Endodermal cell (in vitro differentiated cells): ENCODE measurements at places on chromosomes 1 and 21. TPM values are rescaled to one million over a fixed set of nuclear protein-coding genes. Genes with fewer than 3 reads are reported as not detected.

The CRP gene
- total RNA-seq, result not detected in 2 replicates

The CELA3B gene
- not detected in 2 replicates for total RNA-seq

The CCDC185 gene
- total RNA-seq, result not detected in 2 replicates

DNA sequence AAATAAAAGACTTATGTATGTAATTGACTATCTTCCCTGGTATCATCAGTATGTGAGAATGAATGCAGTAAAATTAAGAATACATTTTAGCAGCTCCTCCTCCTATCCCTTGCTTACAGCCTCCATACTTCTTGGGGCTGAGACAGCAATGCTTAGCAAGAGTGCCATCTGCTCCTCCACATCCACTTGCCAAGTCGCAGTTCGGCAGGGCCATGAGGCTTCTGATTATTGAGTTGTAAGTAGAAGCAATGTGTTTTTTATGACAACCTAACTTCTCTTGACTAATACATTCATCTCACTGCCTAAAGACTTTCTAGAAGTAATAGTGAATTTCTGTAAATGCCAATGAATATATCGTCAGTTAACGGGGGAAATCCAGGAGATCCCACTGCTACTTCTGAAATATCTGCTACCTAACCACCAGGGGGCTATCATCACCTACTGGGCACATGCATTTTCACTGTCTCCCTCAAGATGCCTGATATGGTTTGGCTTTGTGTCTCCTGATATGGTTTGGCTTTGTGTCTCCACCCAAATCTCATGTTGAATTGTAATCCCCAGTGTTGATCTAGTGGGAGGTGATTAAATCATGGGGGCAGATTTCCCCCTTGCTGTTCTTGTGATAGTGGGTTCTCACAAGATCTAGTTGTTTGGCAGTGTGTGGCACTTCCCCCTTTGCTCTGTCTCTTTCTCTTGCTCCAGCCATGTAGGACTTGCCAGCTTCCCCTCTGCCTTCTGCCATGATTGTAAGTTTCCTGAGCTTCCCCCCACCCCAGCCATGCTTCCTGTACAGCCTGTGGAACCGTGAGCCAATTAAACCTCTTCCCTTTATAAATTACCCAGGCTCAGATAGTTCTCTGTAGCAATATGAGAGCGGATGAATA, 59.6 kb downstream of the EXTL2 start:
- no peaks in the 10 kb centered on the region for H3K27me3 ChIP-seq
- H3K27ac ChIP-seq, result no peak overlapping the region
- no peak overlapping the region for H3K4me3 ChIP-seq
- peaks cover 17% of the 10 kb centered on the region for H3K4me1 ChIP-seq
- DNase-seq, result peak; percentile 67

DNA sequence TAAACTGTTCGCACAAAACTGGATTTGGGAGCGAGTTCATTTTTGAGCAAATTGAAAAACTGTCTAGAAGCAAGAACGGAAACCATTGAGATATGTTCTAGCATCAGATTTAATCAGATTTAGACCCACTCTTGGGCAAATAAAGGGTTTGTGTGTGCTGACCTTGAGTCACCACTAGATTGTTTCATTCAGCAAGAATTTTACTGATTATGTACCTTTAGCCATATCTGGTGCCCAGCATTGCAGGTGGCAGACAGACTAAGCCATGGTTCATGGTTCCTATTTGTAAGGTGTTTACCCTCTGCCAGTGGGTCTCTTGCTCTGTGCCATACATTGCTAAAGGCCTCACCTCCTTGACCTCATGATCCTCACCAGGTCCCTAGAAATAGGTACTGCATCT, 1.4 kb downstream of the NUDC start:
- no peak overlapping the region for H3K27ac ChIP-seq
- H3K4me1 ChIP-seq, result peaks cover 8% of the 10 kb centered on the region
- H3K27me3 ChIP-seq, result no peaks in the 10 kb centered on the region
- peak overlapping the region; percentile 97 for H3K4me3 ChIP-seq
- DNase-seq, result no peak

DNA sequence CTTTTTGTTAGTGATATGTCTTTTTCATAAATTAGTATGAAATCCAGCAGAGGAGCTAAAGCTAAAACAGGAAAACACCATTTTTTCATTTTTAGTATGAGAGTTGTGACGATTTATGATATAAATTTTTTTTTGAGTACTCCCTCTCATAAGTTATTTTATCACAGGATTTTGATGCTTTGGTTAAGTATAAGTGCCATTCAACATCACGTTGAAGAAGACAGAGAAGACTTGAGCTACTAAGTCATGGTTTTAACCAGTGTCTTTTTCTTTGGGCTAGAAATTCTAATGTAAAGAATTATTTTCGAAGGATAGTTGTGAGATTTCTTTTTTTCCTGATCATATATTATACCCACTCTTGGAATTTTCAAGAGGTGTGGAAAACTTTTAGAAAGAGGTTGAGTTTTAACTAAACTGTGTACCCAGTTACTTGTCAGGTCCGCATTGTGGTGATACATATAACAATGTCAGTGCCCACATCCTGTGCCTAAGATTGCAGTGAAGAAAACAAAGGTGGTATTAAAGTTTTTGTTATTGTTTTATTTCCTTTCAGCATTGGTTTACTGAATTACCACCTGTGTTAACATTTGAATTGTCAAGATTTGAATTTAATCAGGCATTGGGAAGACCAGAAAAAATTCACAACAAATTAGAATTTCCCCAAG, 93.8 kb downstream of the USP25 start:
- DNase-seq, result no peak
- H3K27ac ChIP-seq, result no peak overlapping the region
- H3K27me3 ChIP-seq, result no peaks in the 10 kb centered on the region
- H3K4me3 ChIP-seq, result no peak overlapping the region

DNA sequence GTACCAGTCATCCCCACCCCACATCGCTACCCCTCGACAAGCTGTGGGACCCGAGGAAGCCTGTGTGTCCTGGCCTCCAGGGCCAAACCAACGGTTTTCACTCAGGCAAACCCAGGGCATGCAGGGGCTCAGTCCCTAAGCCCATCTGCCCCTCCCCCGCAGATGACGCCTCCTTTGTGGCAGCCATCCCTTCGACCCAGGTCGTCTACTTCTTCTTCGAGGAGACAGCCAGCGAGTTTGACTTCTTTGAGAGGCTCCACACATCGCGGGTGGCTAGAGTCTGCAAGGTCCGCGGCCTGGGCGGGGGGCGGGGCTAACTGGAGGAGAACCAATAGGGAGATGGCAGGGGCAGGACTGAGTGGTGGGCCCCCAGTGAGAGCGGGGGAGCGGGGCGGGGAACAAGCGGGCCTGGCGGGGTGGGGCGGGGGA, 7.4 kb downstream of the SEMA4A start:
- H3K27ac ChIP-seq, result no peak overlapping the region
- H3K27me3 ChIP-seq, result no peaks in the 10 kb centered on the region
- no peaks in the 10 kb centered on the region for H3K4me1 ChIP-seq
- H3K36me3 ChIP-seq, result no peaks in the 10 kb centered on the region
- no peak overlapping the region for H3K4me3 ChIP-seq

GRCh38 chr1:28807046-28807445, 4.9 kb upstream of the OPRD1 start:
- H3K36me3 ChIP-seq, result no peaks in the 10 kb centered on the region
- peak; percentile 73 for DNase-seq
- H3K27ac ChIP-seq, result no peak overlapping the region
- H3K4me3 ChIP-seq, result no peak overlapping the region
- peaks cover 23% of the 10 kb centered on the region for H3K27me3 ChIP-seq

DNA sequence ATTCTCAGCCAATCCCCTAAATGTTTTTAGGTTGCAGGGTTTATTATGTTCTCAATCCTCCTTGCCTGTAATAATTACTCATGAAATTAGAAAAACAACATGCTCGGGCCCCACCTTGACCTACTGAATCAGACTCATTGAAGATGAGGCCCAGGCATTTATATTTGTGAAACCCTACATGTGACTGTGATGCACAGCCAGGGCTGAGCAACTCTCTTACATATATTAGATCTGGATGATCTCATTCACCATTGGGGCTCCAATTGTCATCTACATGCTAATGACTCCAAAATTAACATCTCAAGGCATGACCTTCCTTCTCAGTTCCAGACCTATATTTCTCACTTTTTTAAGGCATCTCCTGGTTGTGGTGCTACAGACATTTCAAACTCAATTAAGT, 103.3 kb downstream of the WDR3 start:
- DNase-seq, result no peak
- no peaks in the 10 kb centered on the region for H3K4me1 ChIP-seq
- no peaks in the 10 kb centered on the region for H3K36me3 ChIP-seq
- no peak overlapping the region for H3K27ac ChIP-seq
- no peaks in the 10 kb centered on the region for H3K27me3 ChIP-seq
